ENCODE measurements at places on chromosomes 1 and 21.

- no peak for DNase-seq
These were observed 24.7 kb downstream of the SLC6A17 start for GRCh38 chr1:110174961-110175360.

DNA sequence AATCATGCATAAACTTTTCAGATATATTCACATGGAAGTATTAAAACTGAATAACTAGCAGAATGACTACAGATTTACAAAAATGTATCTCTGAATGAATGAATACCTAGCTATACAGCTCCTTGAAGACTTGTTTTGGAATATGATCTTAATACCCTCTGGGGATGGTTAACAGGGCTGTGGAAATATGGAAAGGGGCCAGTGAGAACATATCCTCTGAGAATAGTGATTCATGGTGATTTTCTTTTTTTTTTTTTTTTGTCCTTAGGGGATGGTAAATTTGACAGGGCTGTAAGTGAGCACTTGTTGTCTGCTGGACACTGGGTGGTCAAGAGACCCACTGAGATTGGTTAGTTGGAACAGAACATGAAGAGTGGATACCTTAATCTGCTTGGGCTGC, 80.7 kb upstream of the HP1BP3 start:
- no peak for DNase-seq

DNA sequence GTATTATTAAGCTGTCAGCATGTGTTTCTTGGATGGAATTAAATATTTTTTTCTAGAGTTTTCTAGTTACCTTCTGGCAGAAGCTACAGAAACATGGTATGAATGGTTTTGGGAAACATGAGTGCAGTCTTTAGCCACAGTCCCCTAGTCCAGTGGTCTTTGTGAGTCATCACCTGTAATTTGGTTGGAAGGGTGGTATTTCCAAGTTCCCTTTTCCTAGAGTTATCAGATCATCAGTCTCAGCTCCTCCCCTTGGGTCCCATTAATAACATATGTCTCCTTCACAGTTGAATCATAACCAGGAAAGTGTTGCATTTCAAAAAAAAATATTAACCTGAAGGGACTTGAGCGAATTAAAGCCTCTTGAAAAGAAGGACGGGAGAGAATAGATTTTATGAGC, 27.0 kb downstream of the ELAVL4 start:
- DNase-seq, result no peak

GRCh38 chr1:244353551-244354091, 98.1 kb downstream of the ADSS2 start:
- no peak for DNase-seq

GRCh38 chr1:7501084-7501491, 270.0 kb upstream of the VAMP3 start:
- DNase-seq, result no peak

- DNase-seq, result peak; percentile 50
These were observed 7.0 kb downstream of the EFNA3 start for GRCh38 chr1:155085504-155086127.

DNA sequence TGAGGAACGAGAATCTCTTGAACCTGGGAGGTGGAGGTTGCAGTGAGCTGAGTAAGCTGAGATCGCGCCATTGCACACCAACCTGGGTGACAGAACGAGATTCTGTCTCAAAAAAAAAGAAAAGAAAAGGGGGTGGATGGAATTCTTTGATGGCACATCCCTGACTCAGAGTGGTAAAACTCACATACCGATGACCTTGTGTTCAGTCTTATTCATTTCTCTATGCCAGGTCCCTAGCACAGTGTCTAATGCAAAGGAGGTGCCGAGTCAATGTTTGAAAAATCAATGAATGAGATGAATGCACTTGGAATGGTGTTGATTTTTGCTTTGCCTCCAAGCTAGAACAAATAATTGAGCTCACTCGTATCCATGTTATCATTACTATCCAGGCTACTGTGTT, 18.5 kb upstream of the FAM20B start:
- no peak for DNase-seq

- no peak for DNase-seq
These were observed 76.3 kb downstream of the KRTAP19-8 start for GRCh38 chr21:30962013-30962412.

- DNase-seq, result no peak
These were observed 72.5 kb upstream of the RAB3GAP2 start for GRCh38 chr1:220344745-220345144.

GRCh38 chr1:193458628-193459027, 272.2 kb upstream of the B3GALT2 start:
- no peak for DNase-seq
